NCI-H146 (cell line): ENCODE measurements at places on chromosomes 12 and 14.

GRCh38 chr14:64114166-64114565 is 180.0 kb downstream of the ESR2 start:
- DNase-seq = no peak

- no peak for DNase-seq
Observed at GRCh38 chr14:85574853-85575616, 45.1 kb downstream of the FLRT2 start.

GRCh38 chr14:32259368-32260013 is 56.4 kb upstream of the RNU6-8 start:
- DNase-seq = peak; percentile 13

- DNase-seq = peak; percentile 40
Observed at GRCh38 chr12:123237646-123238329, 4.6 kb downstream of the MTRFR start.

- no peak for DNase-seq
Observed at GRCh38 chr12:3464561-3464960, 26.4 kb upstream of the PRMT8 start.
